ENCODE measurements at places on chromosomes 7 and 10.

DNA sequence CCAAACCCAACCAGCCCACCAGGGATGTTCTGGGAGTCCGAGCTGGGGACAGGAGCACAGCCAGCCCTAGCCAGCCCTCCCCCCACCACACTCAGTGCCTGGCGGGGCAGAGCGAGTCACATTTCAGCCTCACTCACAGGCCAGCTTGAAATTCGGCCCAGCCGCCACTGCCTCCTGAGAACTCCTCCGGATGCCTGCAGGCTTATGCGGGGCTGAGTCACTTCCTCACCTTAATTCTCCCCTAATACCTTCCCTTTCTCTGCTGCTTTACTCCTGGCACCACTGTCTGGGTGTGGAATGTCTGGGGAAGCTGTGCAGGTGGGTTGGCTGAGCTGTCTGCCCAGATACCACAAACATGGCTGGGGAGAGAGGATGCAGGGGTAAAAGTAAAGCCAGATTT is 22.6 kb upstream of the DLG5 start:
- DNase-seq, result no peak

GRCh38 chr7:128135515-128136214 is 104.4 kb upstream of the LRRC4 start:
- DNase-seq, result peak; percentile 74

- DNase-seq, result no peak
Observed at GRCh38 chr7:132130497-132130896, 445.8 kb downstream of the PLXNA4 start.

DNA sequence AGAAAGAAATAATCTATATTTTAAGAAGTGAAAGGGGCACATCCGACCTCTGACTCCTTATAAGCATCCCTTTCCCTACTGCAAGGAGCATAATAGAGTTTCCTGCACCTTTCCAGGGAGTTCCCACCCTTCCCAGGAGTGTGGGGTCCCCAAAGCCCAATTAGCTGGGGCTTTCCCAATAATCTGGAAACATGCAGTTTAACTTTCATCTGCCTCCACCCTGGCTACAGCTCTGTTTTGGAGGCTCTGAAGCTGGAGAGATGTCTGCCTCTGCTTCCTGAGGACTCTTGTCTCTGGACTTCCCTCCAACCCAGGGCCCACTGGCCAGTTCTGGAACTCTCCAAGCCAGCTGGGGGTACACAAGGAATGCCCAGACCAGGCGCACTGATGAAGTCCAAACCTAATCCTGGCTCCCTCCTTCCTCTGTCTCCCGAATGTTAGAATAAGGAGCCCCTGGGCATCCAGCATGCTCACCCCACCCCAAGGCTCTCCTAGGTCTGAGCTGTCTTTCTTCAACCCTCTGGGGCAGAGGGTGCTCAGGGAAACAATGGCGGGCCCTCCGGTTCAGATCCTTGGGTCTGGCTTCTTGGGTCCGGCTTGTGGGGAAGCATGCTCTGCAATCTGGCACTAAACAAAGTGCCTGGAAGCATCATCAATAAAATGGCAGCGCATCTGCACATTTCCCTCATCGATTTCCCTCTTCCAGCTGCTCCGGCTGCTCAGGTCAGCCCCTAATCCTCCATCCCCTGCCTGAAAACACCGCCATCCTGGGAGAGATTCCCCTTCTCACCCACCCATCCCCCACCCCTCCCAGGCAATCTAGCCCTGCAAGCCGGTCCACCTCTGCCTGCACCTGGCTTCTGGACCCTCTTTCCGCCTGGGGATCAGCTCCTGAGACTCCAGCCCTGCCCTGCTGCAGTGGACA is 13.3 kb downstream of the HOXA4 start:
- no peak for DNase-seq

DNA sequence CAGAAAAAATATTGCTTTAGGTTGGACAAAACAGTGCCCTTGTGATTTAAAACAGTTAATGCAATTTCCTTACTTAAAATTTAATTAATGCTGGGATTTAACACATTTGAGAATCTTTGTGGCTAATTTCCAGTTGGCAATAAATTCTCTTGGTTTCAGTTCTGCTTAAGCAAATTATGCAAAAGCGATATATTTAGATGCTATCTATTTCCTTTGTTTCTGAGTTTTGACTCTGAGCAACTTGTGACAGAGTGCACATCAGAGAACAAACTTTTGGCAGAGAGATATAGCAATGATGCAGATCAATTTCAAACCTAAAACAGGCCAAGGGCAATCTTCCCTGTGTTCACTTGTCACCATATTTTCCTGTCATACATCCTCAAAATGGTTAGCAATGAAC is 933.6 kb upstream of the ZWINT start:
- DNase-seq, result no peak

DNA sequence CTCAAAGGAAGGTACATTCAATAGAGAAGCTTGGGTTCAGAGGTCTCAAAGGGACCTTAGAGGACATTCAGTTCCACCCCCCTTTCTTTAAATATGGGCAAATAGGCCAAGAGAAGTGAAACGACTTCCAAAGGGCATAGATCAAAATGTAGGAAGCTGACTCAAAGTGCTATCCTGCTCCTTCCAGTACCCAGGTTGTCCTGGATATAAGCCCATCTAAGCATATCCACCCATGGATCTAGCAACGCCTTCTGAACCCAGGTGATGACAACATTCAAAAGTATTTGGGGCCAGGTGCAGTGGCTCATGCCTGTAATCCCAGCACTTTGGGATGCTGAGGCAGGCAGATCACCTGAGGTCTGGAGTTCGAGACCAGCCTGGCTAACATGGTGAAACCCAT is 5.3 kb downstream of the ATXN7L1 start:
- DNase-seq, result no peak

- DNase-seq, result no peak
Observed at GRCh38 chr10:77863446-77863845, 63.1 kb downstream of the DLG5 start.

- DNase-seq, result no peak
Observed at GRCh38 chr7:7918736-7919448, 49.7 kb upstream of the GLCCI1 start.

DNA sequence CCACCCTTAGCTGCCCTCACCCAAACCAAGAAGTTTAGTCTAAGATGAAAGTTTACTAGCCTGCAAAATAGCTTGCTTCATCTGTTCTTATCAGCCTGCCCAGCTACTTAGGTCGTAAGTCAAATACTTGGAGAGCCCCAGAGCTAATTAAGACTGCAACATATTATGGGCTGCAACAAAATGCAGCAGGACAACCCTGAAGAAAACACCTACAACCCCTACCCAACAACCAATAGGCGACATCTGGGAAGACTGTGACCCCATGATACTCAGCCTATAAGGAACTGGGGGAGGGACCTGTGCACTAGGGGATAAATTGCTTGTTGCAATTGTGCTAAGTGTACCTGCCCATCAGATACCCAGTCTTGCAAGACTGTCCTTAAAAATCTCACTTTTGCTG is 64.1 kb downstream of the LYZL2 start:
- no peak for DNase-seq

Measured in activated CD4-positive, alpha-beta T cell treated with anti-CD3 and anti-CD28 coated beads, Interleukin-2, amount 50 U/mL, for 48 hours (primary cell).